Hematopoietic multipotent progenitor cell treated with erythropoietin and hydrocortisone succinate and interleukin-3 and kit ligand, for 4 days (in vitro differentiated cells): ENCODE measurements at places on chromosomes 6 and 20.

- no peak for DNase-seq
These were observed 54.8 kb downstream of the CTCFL start for GRCh38 chr20:57470212-57470522.

DNA sequence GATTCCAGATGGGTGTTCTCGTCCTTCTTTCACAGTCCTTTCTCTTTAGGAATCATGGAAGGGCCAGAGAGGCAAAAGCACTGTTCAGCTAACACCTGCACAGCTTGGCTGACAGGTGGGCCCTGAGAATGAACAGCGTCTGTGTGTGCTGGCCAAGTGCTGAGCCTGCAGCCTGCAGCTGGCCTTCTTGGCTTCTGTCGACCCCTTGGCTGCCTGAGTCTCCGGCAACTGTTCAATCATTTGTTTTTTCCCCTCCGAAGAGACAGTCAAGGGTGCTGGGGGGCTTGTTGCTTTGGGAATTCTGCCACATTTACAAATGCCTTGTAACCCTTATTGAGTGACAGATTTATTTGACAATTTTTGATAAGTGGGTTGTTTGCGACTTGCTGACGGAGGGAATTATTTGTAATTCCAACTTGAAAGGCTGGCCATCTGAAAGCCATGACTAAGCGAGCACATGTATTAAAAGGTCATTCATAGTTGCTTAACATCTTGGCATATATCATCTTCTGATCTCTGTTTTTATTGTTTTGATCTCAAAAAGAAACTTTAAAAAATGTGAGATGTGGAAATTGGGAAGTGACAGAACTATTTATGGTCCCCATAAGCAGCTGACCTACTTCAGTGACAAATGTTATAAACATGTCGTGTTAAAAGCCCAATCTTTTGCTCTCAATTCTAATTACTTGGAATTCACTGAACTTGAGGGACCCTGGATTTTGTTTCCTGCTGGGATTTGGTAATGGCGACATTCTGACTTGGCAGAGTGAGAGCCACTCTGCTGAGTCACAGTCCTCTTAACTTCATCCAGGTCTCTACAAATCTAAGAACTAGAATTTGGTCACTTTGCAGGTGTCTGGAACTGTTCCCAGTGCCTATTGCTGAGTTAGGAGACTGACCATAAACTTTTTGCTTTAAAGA is 41.9 kb upstream of the FERMT1 start:
- DNase-seq: no peak

GRCh38 chr6:166413491-166413951 is 30.8 kb upstream of the MPC1 start:
- no peak for DNase-seq

GRCh38 chr20:7708782-7709181 is 231.5 kb downstream of the HAO1 start:
- DNase-seq: no peak

GRCh38 chr6:36241728-36242127 is 28.1 kb upstream of the PNPLA1 start:
- peak; percentile 84 for DNase-seq

DNA sequence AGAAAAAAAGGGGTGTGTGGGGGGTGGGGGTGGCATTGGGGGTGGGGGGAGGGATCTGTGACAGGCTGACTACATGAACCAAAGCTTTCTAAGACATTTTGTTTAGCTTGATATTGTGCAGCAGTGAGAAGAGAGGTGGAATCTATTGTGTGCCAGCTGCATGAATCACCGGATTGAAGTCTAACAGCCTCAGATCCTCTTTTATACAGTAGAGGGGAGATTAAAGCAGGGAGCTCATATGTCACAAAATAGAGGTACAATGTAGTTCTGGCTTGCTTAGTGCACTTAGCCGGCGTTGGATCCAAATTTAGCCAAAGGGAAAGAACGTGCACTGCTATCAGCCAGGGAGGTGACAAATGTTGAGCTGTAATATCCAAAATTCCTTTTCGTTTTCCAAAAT is 404.2 kb upstream of the CITED2 start:
- no peak for DNase-seq
